ENCODE measurements at places on chromosomes 5 and 9.

- DNase-seq: peak; percentile 9
These were observed 50.0 kb downstream of the DAPK1 start for GRCh38 chr9:87547671-87548081.

DNA sequence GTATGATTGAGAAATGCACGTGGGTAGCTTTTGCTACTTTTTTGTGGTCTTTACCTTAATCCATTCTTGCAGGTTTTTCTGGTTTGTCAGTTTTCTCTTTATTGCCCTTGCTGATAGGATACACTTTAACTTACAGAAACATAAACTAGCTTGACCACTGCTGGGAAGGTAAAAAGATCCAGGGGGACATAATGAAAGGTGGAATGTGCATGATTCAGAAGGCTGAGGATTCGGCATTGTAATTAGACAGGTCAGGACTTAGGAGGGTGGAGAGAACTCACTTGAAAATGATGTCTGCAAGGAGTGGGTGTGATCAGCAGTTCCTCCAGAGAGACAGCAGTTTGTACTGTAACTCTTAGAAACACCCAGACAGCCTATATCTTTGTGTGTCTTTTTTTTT, 19.8 kb upstream of the TXNDC8 start:
- no peak for DNase-seq

DNA sequence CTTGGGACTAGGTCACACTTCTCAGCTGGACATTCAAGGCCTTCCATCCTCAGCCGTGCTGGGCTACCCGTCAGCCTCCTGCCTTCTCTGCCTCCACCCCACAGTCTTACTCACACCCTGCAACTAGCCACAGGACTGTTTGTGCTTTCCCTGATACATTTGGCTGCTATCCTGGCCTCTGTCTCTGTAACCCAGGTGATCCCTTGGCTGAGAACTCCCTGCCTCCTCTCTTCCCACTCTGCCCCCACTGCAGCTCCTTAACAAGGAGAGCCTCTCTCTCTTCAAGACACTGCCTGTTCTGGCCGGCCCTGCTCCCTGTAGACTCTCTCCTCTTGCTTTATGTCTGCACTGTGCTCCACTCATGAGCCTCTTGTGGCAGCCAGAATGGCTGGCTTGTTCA, 120.6 kb downstream of the MSX2 start:
- DNase-seq: no peak

GRCh38 chr5:172005708-172006320, 624 bp downstream of the FBXW11 start:
- DNase-seq: peak; percentile 25

DNA sequence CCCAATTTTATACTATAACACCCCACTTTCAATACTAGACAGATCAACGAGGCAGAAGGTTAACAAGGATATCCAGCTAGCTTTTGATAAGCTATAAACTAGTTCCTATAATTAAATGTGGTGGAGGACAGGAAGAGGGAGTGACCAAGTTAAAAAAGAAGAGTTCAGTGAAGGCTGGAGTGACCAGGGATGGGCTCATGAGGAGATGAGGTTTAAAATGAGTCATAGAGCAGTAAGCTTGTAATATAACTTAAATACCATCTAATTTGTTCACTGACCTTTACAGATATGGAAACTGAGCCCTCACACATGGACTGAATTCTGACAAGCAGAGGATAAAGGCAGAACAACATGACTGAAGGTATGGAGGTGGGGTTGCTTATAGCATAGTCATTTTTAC, 284.5 kb downstream of the SPATA31D1 start:
- no peak for DNase-seq

DNA sequence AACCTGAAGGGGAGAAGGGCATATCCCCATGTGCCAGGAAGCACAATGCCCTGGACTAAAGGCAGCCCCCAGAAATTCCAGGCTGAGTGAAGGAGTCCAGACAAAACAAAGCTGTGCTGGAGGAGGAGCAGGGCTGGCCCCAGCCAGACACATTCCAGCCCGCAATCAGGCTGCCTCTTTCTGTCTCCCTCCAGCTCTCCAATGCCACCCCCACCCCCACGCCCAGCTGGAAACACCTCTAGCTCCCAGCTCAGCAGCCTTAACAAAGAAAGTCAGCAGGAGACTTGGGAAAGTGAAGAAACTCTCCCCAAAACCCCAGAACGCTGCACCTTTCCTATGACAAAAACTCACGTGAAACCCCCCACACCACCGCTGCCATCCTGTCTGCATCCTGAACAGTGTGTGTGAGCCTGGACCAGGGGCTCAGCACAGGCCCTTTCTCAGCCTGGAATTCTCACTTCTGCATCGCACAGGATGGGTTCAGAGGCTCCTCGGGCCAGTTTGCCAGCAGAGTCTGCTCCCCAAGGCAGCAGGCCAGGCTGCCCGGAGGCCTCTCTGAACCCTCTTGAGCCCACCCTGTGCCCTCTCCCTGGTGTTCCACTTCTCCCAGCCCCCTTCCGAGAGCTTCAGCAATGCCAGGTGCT, 96.2 kb upstream of the ICE1 start:
- DNase-seq: no peak

DNA sequence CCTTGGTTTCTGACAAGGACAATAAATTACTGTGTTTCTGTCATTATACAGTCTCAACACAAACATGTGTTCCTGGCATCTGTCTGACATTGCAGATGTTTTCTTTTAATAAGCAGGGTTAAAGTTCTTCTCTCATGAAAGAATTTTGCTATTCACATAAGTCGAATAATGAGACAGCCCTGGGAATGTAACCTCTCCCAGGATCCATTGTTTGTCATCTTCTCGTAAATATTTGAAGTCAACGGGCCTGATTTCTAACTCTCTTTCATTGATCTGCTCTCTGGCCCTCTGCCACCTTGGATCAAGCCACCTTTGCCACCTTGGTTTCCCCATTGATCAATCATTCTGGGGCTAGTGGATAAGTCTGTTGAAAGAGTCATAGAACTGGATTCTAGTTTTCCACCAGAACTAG, 12.9 kb upstream of the CAST start:
- no peak for DNase-seq
